ENCODE measurements at places on chromosomes 12 and 14.

GRCh38 chr14:92519246-92520101, 5.9 kb downstream of the RIN3 start:
- DNase-seq: no peak

GRCh38 chr14:99037777-99038430, 234.1 kb downstream of the BCL11B start:
- no peak for DNase-seq

DNA sequence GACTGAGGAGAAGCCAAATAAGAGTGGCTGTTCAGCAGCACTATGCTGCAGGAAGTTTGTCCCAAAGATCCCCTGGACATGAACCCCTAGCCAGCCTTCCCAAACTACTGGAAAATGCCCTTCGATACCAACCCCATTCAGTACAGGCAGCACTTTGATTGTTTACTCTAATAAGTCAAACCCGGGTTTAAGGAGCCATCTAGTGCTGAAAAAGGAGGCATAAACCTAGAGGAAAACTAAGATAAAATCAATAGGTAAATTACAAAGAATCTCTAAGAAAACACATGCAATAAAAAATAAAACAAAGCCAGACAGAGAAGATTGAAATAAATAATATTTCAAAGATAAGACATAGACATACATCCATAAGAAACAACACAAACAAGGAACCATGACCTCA, 771.6 kb downstream of the RPS29 start:
- no peak for DNase-seq

- no peak for DNase-seq
Measured at GRCh38 chr14:35167496-35167895, 45.1 kb downstream of the PRORP start.

DNA sequence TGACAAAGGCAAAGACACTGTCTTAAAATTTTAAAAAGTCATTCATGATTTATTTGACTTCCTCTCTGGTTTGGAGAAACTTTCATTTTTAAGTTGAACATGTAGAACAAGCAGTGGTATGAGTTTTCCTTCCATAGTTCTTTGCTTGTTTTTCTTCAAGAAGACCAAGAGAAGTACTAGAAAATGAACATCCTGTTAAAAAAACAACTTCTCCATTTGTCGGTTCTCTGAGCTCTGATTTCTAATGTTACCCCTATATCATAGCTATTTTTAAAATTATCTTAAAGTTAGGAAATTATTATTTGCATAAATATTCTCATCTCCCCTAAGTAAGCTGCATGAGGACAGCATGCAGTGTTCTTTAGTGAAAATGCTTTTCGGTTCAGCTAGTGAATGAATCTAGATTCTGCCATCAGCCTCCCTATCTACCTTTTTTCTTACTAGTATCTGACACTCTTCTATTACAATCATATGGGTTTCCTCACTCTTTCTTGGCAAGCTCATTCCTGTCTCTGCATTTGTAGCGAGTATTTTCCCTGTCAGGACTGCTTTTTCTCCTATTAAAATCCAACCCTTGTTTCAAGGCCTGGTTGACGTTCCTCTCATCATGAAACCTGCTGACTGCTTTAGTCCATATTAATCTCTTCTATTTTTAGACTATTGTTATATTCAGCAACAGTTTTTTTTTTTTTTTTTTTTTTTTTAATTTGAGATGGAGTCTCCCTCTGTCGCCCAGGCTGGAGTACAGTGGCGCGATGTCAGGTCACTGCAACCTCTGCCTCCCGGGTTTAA, 15.8 kb downstream of the DIP2B start:
- DNase-seq: no peak

GRCh38 chr12:118010903-118011302, 5.6 kb upstream of the RFC5 start:
- DNase-seq: no peak

- peak; percentile 69 for DNase-seq
Measured at GRCh38 chr12:51326698-51327439, 2.9 kb upstream of the BIN2 start.
